Tibial nerve (tissue), 4 donors: ENCODE measurements at places on chromosomes 6 and 20. TPM values are rescaled to one million over a fixed set of nuclear protein-coding genes. Genes with fewer than 3 reads are reported as not detected.

The ZBTB12 gene
- total RNA-seq = 0.63 TPM

- no peak for DNase-seq
These were observed 15.2 kb downstream of the MTO1 start for GRCh38 chr6:73476723-73477122.

DNA sequence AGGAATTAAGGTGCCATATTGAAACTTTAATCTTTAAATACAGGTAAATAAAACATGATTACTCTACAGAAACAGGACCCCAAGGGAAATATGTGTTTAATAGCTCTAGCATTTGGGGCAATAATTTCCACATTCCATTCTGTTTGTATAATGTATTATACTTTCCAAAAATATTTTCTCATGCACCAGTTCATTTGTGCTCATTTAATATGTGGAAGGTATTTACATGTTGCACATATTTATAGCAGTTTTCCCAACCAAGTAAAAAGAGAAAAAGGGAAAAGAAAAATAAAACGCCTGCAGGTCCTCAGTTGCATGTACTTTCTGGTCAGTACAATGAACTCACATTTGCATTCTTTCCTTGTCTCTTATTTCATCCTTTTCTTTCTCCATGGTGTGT, 129.5 kb upstream of the SULF2 start:
- DNase-seq = no peak

DNA sequence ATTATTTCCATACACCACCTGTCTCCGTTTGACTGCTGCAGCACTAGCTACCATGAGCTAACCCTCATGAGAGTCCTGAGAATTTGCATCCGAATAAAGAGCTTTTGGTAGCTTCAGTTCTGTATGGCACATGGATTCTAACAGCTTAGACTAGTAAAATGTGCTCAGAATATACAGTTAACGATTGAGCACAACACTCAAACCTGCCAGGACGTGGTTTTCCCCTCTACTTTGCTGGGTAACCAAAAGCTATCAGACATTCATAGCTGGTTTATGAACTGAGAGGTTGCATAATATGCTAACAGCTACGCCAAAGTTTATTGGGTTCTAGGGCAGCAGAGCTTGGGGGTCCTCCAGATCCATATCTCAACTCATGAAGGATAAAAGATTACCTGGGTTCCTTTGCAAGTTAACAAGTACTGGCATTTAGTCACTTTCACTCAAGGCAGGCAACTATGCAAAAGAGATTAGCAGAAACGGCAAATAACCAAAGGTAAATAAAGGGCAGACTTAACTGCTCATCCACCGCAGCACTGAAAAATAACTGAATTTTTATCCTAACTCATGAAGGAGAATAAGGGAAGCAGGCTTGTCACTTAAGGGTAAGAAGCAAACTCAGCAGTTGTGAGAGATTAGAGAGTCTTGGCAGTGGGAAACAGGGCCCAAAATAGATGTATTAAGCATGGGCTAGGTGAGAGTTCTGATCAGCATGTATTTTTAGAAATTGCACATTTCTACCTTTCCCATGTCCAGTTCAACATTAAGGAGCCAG, 29.4 kb downstream of the NUDT3 start:
- no peak for DNase-seq

DNA sequence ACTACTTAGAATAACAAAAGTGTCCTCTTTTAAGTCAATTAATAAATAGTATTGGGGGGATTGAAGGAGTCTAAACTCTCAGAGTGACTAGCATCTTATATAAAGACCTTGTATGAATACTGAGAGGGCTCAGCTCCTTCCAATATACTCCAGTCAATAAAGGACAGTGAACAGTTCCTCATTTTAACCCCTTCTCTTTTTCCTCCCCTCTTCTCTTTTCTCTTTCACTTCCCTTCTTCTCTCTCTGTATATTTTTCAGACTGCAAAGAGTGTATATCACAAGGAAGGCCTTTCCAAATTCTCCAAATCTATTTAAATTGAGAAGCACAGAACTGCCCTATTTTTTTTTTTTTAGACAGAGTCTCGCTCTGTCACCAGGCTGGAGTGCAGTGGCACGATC, 99.5 kb downstream of the CD164 start:
- no peak for DNase-seq

- no peak for DNase-seq
These were observed 42.8 kb upstream of the HFE start for GRCh38 chr6:26044140-26045064.

The THBS2 gene
- total RNA-seq = 107 TPM

DNA sequence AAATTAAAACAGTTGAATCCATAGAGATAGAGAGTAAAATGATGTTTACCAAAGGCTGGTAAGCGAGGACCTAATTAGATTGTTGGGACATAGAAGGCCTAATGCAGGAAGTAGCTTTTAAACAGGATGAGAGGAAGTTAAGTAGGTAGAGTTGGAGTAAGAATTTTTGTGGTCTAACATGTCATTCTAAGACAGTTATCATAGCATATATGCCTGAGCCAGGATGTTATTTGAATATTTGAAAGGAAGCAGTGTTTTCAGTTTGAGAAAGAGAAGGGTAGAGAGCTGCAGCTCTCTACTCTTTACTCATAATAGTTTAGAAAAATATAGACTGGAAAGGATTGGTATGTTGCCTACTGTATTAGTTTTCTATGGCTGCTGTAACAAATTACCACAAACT, 121.6 kb downstream of the MEI4 start:
- no peak for DNase-seq

GRCh38 chr6:89269981-89270380, 45.1 kb downstream of the GABRR2 start:
- DNase-seq = no peak

The MUCL3 gene
- not detected for total RNA-seq

DNA sequence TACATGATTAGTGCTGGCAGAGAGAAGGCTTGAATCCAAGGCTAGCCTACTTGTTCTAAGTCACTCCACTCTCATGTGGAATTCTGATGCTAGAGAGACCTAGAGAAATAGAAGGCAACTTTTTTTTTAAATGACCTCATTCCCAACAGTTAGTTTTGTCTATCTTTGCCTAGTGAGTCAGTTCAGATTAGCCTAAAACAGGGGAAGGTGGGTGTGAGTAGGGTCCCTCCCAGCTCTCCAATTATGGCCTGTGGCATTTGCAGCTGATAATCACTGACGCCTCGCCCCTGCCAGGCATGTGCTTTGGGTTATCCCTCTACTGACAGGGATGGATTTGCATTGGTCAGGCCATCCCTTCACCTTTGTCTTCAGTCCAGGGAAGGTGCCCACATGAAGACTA, 13.6 kb downstream of the TXLNB start:
- DNase-seq = no peak

DNA sequence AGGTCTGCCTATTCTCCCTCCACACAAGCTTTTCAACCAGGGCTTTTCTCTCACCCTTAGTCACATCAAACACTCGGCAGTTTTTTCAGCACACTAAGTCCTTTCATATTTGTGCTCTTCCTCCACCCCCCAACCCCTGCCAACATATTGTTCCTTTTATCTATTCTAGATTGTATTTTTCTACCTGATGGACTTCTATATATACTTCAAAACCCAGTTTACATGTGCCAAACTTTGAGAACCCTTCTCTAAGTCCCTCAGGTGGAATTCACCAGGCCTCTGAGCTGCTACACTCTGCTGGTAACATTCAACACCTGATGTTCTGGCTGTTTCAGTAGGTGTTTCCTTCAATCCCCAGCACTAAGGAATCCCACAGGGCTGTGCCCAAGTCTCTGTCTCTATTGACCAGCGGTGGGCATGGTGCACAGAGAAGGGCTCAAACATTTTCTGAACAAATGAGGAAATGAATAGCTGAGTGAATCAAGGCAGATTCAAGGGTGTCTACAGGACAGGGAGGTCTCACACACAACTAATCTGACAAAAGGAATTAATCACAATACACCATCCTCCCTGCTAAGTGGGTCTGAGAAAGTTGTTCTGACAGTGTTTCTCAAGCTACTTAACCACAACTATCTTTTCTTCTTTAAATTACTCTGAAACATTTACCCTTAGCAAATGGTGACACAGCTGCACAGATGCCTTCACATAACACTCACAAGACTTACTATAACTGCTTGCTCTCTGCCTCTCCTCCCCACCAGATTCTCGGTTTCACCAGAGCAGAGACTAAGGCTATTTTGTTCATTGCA, 166.5 kb downstream of the TSHZ2 start:
- DNase-seq = no peak

- no peak for DNase-seq
These were observed 61.2 kb downstream of the VAPB start for GRCh38 chr20:58450254-58450653.

- DNase-seq = no peak
These were observed 2.7 kb downstream of the KCNK16 start for GRCh38 chr6:39319621-39320362.

GRCh38 chr20:7673841-7674240, 266.4 kb downstream of the HAO1 start:
- no peak for DNase-seq
